ENCODE measurements at places on chromosomes 7 and 10.

GRCh38 chr7:1520539-1521234, 9.8 kb upstream of the MAFK start:
- DNase-seq, result no peak

DNA sequence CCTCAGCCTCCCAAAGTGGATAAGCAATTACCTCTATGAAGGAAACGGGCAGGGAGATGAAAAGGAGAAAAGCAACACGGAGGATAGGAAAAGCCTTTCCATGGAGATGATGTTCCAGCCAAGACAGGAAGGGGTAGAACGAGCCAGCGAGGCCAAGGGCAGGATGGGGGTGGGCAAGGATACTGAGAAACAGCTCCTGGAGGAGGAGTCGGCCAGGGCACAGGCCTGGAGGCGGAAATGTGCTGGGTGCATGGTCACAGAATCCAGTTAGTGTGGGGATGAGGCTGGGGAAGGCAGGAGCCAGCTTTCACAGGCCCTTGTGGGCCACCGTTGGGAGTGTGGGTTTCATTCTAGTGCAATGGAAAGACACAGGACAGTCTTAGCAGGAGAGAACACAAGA, 162.6 kb downstream of the JAZF1 start:
- DNase-seq, result no peak

DNA sequence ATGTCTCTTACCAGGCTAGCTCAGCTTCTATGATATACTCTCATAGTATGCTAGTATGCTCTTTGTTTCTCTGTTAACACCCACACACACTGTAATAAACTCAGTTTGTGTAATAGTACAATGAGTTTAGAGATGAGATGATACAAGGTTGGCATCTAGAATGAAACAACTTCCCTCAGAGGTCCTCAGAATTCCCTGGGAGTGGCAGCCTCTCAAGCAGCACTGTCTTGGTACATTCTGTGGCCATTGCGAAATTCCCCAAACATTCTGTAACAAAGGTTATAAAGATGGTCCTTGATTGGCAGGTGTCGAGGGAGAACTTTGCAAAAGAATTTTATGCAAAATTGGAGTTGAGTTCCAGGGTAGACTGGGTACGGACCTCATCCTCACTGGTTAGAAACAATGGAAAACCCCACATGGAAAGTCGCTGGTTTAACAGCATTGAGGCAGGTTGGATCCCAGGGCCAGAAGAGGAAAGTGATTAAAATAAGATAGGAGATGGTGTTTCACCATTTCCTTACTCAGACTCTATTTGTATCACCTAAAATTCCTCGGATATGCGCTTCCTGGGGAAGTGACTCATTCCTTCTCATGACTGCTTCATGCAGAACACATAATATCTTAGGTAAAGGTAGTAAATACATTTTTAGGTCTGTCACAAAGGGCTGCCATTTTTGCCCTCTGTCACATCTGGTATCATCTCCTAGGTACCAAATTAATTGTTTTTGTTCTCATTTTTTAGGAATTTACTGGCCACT, 657.8 kb downstream of the SORCS1 start:
- DNase-seq, result no peak

DNA sequence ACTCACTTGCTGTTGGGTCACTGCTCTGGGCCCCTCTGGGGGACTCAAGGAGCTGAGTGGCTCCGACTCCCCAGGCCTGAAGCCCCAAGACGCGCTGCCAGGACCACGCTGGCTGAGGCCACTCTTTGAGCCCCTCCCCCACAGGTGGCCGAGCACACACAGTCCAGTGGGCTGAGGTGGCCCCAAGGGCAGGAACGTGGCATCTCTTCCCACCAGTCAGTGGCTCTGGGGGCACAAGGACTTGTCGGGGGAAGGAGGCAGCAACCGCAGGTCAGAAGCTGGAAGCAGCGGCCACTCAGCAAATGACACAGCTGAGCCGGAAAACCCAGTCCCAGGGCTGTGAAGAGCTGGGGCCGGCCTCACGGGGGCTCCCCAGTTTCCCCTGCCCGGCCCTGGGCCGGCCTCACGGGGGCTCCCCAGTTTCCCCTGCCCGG, 24.1 kb downstream of the GRIFIN start:
- DNase-seq, result no peak

GRCh38 chr10:19168584-19168983, 120.0 kb downstream of the MALRD1 start:
- DNase-seq, result no peak

Data from stimulated activated CD4-positive, alpha-beta T cell treated with anti-CD3 and anti-CD28 coated beads, Interleukin-4, amount 100 ng/mL, for 4 hours (primary cell).